ENCODE measurements at places on chromosomes 5 and 9. TPM values are rescaled to one million over a fixed set of nuclear protein-coding genes. Genes with fewer than 3 reads are reported as not detected.

Gene DIMT1
- 34.3 TPM for total RNA-seq

Gene PCDHA6
- not detected for total RNA-seq

Gene MEIKIN
- total RNA-seq = not detected

Gene CFAP157
- total RNA-seq = under 0.01 TPM

Gene TMEM38B
- 31.6 TPM for total RNA-seq

Gene NRARP
- total RNA-seq = not detected

Gene PTGS1
- 0.31 TPM for total RNA-seq

Gene INSL4
- under 0.01 TPM for total RNA-seq

Gene BTNL9
- total RNA-seq = not detected

Gene KCNIP1
- total RNA-seq = not detected

Gene FOXD4L6
- total RNA-seq = under 0.01 TPM

Gene SLC6A7
- total RNA-seq = not detected

Gene KCNV2
- total RNA-seq = not detected

Gene CENPP
- total RNA-seq = 5.5 TPM

Gene TMC1
- total RNA-seq = not detected

Gene GFI1B
- total RNA-seq = not detected

Gene SPAG8
- 0.36 TPM for total RNA-seq

Gene TXNDC8
- not detected for total RNA-seq

Gene ARSK
- 11.4 TPM for total RNA-seq

Gene STK10
- 70.2 TPM for total RNA-seq

Gene TAS2R1
- total RNA-seq = not detected

Gene IFNA13
- not detected for total RNA-seq

Gene CARTPT
- not detected for total RNA-seq

Gene PIP5K1B
- under 0.01 TPM for total RNA-seq

Gene AUH
- 12.0 TPM for total RNA-seq

Gene SLC4A9
- not detected for total RNA-seq

Gene TEX48
- not detected for total RNA-seq

Gene CDC20B
- not detected for total RNA-seq

Gene ADAMTS19
- total RNA-seq = not detected

Gene SPOUT1
- total RNA-seq = 24.2 TPM

Gene BTNL3
- total RNA-seq = not detected

Gene MYMK
- total RNA-seq = not detected

Gene TLX3
- total RNA-seq = not detected

All from melanocyte of skin (primary cell).